ENCODE measurements at places on chromosomes 3 and 15.

DNA sequence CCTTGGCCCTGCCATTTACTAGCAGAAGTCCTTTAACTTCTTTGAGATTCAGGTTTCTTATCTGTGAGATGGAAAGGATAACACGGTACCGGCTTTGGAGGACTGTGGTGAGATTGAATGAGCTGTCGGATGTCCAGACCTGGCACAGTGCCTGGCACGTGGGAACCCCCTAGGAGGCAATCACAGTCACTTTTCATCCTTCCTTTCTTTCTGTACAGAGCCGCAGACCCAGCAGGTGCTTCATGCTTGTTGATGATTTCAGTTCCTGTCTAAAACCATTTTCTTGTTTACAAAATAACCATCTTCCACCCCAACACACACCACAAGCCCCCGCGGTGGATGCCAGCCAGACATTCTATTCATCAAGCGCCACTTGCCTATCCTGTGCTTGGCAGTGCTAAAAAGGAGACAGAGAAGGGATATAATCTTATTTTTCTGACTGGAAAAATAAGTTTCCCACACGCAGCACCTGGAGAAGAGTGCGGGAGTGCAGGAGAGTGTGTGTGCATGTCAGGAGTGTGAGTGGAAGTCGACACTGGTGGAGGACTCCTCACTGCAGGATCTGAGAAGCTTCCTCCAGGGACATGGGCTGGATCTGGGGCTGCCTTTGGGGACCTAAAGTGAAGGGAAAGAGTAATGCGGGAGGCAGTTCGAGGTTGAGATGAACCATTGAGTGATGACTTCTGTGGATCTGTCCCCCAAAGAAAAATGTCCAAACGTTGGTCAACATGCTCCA lies 85.7 kb downstream of the ST6GAL1 start:
- no peak for DNase-seq

GRCh38 chr3:172089250-172089649 lies 49.9 kb downstream of the FNDC3B start:
- DNase-seq, result no peak

DNA sequence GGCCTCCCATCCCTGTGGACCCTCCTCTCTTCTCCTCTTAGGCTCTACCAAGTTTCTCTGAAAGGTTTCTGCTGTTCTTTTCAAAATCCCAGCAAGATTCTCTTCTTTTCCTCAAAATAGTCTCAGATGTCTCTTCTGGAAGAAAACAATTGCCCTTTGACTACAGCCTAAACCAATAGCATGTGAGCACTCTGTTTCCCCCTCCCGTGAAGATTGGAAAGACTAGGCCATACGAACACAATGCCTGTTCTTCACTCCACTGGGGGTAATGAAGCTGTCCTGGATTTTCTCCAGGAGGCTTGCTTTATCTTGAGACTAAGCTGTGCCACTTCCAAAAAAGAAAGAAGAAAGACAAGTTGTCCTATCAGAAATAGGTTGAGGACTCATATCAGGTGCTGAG lies 178.7 kb upstream of the MCTP2 start:
- DNase-seq, result no peak

DNA sequence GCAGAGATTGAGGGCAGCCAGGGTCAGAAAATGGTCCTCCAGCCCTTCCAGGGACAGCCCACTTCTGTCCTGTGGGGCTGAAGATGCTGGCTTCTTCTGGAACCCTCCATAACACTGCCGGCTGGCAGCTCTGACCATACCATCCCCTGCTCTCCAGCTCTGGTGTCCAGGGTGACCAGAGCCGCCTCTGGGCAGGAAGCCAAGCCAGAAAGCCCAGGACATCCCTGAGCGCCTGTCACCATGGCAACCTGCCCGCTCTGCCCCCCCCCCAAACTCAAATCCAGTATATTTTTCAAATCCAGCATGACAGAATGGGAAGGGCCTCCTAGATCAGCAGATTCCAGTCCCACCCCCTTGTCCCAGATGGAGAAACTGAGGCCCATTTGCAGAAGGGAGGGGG lies 420 bp upstream of the TMIE start:
- DNase-seq, result no peak

DNA sequence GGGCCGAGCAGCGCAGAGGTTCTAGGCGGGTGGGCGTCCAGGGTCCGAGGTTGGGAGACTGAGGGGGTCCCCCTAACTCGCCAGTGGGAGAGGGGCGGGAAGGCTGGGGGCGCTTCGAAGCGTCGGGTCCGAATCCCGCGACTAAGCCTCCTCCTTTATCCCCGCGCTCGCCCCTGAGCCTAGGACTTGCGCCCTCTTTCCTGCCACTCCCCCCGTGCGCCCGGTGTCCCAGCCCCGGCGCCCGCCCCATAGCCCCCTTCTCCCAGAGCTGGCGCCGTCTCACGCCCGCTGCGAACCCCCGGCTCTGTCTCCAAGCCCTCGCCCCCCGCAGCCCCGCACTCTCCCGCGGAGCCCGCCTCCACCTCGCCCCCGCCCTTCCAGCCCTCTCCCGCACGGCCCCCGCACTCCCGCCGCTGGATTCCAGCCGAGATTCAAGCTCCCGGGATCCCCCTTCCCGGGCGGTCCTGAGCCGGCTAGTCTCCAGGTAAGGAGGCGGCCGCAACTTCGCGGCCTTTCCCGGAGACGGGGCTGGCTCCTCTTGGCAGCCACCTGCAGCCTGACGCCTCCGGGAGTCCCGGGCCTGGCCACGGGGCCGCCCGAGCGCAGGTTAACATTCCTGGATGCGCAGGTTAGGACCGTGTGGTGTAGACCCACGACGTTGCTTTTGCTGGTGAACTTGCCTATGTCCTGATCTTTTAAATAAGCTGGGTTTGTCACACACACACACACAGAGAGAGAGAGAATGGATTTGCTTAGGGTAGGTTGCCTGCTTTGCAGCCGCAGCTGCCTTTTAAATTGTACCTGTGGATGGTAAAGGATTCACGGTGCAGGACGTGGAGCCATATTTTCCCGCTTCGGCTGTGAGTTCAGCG lies 563 bp downstream of the PXYLP1 start:
- DNase-seq, result no peak

DNA sequence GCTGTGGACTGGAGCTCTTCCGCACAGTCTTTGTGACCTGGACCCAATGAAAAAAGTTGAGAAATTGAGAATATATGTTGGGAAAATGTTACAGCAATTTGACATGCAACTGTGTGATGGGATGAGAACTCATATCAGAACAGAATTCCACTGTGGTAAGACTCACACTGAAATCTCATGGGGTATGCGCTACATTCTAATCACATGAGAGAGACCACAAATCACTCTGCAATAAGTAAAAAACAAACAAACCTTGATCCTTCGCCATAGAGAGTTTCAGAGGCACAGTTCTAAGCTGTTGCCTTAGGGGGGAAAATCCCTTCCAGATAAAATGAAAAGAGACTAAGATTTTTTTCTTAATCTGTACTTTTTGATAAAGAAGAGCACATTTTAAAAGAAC lies 37.3 kb downstream of the LMCD1 start:
- no peak for DNase-seq

- DNase-seq, result no peak
Observed at GRCh38 chr3:166879661-166880060, 500.4 kb downstream of the ZBBX start.

DNA sequence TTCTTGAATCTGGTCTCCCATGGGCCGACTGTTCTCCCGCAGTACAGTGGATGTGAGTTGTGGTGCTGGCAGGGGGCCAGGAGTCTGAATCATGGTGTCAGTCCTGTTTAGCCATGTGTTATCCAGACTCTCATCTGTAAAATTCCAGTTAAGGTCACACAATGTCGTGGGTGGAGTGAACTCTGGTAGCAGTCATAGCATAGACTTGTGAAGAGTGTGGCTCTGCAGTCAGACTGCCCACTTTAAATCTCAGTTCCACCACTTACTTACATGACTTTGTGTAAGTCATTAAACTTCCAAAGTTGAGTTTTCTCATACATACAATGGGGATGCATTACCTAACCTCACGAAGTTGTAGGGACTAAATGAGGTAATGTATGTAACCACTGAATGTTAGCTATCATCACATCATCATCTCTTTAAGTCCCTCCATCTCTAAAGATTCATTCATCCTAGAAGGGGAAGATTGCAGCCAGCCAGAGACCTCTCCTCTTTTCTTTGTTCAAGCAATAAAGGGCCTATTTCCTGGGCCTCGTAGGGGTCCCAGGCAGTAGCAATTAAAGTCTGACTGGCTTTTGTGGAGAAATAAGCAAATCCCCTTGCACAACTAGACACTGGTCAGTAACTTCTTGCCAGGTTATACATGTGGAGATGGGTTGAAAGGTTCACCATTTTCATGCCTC lies 93.9 kb downstream of the PCCB start:
- DNase-seq, result no peak

DNA sequence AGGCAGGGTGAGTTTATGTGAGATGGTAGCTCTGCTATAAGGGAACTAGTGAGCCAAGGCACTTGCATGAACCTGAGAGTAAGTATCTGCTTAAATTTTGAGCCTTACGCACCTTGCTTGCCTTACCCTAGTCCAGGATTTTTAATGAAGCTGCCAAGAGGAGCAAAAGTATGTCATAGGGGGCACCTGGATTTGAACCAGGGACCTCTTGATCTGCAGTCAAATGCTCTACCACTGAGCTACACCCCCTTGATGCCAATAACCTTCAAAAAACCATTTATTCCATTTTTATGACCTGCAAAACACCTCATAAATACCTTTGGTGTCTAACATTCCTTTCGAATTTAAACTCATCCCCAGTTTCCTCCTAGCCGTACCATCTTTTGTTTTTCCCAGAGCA lies 88.3 kb upstream of the ACP3 start:
- no peak for DNase-seq

DNA sequence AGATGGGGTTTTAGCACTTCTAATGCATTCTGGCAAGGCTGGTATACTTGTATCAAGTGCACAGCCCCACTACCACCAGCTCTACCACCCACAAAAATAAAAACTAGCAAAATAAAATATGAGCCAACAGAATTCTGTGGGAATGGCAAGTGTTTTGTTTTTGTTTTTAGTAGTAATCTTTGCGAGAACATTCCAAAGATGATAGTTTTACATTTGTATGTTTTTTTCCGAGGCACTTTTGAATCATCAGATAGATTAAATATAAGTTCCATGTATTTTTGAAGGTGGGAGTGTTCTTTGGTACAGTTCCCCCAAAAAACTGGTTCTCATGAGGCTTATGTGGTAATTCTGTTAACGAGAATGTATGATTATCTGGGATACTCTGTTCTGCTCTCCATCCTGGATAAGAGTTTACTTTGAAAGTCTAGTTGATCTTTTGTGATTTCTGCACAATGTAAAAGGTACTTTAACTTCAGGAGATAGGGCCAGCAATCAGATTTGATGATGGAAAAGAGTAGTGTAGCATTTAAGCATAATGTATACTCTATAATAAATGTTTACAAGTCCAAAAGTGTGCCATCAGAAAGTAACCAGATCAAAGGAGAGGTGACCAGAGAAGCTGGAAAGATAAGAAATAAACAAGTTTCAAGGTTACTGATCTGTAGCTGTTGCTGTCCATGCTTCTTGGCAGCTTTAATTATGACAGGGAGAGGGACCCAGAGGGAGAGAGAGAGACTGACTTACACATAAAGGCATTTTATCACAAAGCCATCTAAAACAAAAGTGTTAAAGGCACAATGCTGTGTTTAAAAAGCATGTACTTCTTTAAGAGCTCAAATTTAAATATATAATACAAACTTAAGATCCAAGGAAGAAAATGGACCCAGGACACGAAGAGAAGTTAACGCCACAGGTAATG lies 130.9 kb downstream of the PGPEP1L start:
- DNase-seq, result no peak

DNA sequence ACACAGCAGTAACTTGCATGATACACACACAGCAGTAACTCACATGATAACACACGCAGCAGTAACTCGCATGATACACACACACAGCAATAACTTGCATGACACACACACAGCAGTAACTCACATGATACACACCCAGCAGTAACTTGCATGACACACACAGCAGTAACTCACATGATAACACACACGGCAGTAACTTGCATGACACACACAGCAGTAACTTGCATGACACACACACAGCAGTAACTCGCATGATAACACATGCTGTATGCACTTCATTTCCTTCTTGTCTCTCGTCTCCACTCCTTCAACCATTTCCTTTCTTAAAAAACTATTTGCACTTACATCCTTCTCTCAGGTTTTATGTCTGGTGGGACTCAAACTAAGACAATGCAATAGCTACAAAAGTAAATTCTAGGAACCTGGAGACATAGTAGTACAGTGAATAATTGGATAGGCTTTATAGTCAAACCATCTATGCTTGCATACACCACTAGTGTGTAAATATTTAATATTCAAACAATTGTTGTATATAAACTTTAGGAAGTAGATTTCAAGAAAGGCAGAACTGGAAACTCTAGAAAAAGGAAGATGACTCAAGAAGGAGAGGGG lies 130.8 kb downstream of the UACA start:
- DNase-seq, result no peak

- DNase-seq, result no peak
Observed at GRCh38 chr15:92709110-92709790, 53.7 kb upstream of the FAM174B start.

DNA sequence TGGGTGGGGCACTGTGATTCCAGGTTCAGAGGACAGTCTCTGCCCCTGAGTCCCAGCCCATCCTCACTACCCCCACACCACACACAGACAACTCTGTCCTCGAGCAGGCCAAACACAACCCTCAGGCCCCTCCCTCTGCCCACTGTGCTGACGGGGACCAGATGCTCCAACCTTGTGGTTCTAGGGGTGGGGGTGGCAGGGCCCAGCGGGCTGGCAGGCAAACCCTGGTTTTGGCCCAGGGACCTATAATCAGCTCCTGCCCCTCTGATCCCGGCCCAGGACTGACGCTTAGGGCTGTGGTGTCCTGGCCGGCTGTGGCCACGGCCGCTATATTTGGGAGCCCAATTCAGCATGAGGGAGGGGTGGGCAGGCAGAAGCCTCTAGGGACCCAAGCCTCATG lies 5.0 kb upstream of the MYL3 start:
- DNase-seq, result no peak

- DNase-seq, result no peak
Observed at GRCh38 chr15:31396881-31397560, 70.4 kb downstream of the KLF13 start.

- no peak for DNase-seq
Observed at GRCh38 chr3:105811518-105812193, 57.2 kb downstream of the CBLB start.

DNA sequence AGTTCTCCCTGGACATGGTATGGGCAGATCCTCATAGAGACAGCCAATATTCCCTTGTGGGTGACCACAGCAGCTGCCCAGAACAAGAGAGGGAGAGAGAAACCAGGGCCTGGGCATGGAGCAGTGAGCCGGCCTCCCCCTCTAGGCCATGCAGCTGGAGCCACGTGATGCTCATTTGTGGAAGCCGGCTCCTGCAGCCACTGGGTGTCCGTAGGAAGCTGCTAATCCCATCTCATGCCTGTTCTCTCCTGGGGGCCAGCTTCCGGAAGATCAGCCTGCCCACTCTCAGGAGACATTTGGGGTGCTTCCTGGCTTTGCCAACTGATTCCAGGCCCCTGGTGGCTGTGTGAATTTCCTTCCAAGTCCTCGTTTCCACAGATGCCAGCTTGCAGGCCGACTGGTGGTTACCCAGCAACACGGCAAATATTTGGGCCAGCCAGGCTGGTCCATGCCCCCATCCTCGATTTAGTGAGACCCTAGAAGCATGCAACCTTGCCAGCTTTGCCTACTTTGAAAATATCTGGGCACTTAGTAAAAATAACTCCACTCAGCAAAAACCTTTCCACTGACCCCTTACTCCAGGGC lies 55.3 kb downstream of the LINGO1 start:
- DNase-seq, result no peak
